GM12892 (cell line): ENCODE measurements at places on chromosomes 2 and 18.

- no peak for DNase-seq
Measured at GRCh38 chr2:41932241-41933045, 115.4 kb upstream of the PKDCC start.

GRCh38 chr2:143668234-143668633 lies 539.0 kb downstream of the ARHGAP15 start:
- no peak for DNase-seq

DNA sequence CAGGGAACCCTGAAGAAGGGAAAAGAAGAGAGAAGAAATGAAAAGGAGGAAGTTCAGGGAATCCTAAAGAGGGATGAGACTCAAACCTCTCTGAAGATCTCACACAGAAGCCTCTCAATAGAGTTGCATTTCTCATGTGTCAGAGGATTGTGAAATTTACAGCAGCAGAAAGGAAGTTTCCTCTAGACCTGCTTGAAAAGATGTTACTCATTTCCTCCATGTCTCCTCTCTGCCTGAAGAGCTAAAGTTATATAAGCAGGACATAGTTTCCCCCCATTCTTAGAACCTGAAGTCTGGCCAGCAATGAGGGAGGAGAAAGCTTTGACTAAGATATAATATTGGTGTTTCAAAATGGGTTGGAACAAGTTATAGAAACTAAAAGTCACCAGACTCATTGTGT lies 1155.6 kb downstream of the LRP1B start:
- no peak for DNase-seq

GRCh38 chr2:160322320-160322719 lies 122.2 kb upstream of the ITGB6 start:
- DNase-seq, result no peak

GRCh38 chr2:195257979-195258378 lies 399.0 kb upstream of the SLC39A10 start:
- DNase-seq, result no peak

DNA sequence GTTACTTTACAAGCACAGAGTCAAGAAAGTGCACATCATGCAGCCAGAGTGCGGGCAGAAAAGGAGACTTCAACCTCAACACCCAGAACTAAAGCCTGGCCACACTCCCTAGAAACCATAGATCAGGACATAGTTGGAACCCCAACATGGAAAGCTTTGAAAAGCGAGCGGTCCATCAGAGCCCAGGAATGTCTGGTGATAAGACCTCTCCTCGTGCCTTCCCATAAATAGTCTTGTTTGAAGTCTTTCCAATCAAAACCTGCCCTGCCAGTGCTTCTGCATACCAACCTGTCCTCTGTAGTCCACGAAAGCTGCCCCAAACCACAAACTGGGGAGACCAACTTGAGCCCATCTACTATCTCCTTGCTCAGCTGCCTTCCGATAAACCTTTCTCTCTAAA lies 55.5 kb downstream of the NEURL3 start:
- no peak for DNase-seq

- DNase-seq, result no peak
Measured at GRCh38 chr2:139031722-139032121, 251.5 kb upstream of the NXPH2 start.

GRCh38 chr2:149038442-149039212 lies at the start of gene LYPD6B:
LYPD6B (plus strand) TSS chr2:149038699; CDS start chr2:149130949, 92,250 bp downstream.
- DNase-seq, result peak; percentile 52

- no peak for DNase-seq
Measured at GRCh38 chr18:46013484-46014189, 46.5 kb upstream of the EPG5 start.

GRCh38 chr18:58076052-58076451 lies 32.0 kb downstream of the NEDD4L start:
- no peak for DNase-seq

DNA sequence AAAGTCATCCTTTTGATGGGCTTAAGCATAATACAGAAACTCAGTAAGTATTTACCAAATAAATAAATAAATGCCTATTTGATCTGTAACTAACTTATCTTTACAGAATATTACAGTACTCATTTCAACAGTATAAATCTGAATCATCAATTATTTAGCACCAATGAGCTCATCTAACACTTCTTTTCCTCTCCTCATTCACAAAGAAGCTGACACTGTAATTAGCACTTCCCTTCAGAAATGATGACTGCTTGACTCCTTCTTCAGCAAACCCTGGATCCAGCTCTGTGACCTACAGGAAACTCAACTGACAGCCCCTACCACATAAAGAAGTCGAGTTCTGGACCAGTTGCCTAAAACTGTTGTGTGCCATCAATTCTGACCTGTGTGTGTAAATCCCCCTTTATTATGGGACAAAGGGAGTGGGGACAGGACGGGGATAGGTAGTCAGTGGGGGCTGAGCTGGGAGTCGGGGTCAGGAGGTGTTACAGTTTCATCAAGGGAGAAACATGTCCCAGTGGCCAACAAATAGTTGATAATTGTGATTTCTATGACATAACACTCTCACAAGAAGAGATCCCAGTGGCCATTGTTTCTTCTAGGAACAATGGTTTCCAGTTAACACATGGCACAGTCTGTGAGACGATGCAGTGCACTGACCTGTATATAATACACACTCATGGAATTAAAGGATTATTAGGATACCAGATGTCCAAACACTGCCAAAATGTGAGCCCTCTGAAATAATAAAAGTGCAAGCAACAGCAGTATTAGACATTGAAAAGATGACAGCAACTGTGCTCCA lies 68.7 kb downstream of the STK39 start:
- no peak for DNase-seq

GRCh38 chr2:196187898-196188458 lies 16.6 kb upstream of the STK17B start:
- DNase-seq, result no peak

GRCh38 chr2:28025123-28025522 lies 134.6 kb downstream of the BABAM2 start:
- no peak for DNase-seq

- DNase-seq, result no peak
Measured at GRCh38 chr2:66686755-66687154, 251.8 kb downstream of the MEIS1 start.

GRCh38 chr2:119315241-119315925 lies 51.3 kb downstream of the C2orf76 start:
- DNase-seq, result no peak

DNA sequence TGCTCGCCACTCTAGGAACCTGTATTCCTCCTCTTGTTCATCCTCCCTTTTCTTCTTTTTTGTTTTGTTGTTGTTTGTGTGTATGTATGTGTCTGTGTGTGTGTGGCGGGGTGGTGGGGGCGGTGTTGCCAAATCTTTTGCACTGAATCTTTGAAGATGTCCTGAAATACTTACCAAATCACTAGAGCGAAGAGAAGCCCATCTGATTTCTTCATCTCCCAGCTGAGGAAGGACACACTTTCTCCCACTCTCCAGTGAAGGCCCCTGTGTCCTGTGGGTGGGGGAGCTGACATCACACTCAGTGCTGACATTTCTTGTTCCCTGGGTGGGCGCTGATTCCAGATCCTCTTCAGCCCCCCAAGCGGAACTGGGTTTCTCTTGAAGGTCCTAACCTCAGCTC lies 74.5 kb downstream of the NEDD4L start:
- no peak for DNase-seq

DNA sequence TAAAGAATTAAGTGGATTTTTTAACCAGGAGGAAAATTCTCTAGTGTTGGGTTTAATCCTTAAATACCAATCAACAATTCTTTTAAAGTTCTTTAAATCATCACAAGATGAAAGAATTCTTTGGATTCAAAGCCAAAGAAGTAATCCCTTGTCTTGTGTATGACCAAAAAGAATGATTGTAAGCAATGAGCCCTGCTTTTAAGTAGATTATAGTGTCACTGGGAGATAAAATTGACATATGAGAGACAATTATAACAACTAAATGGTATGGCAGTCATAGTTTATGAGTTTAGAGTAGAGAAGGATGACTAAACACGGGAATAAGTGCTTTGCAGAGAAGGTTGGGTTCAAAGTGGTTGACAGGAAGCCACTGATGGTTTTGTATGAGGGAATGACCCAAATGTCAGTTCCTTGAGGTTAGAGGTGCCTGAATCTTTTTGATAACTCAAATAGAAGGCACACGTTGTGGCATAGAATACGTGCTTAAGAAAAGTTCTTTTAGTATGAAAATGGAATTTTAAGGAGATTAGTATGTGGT lies 199.6 kb upstream of the TCF4 start:
- DNase-seq, result no peak

DNA sequence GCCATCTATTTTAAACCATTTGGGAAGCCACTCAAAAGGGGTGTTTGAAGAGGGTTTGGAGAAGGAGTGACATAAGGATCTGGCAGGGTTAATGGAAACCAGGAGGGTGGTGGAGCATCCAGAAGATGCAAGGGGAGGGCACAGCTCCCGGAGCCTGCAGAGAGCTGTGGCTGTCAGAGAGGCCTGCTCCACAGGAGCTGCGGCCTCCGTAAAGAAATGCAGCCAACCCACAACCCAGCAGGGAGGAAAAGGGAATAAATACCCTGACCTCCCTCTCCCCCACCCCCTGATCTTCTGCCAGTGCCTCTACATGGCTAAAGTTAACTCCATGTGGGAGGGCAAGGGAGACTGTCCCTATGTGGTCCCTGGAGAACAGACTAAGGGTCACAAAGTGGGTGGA lies 567.1 kb upstream of the POU3F3 start:
- DNase-seq, result no peak

- no peak for DNase-seq
Measured at GRCh38 chr2:128411431-128411830, 92.8 kb upstream of the HS6ST1 start.

DNA sequence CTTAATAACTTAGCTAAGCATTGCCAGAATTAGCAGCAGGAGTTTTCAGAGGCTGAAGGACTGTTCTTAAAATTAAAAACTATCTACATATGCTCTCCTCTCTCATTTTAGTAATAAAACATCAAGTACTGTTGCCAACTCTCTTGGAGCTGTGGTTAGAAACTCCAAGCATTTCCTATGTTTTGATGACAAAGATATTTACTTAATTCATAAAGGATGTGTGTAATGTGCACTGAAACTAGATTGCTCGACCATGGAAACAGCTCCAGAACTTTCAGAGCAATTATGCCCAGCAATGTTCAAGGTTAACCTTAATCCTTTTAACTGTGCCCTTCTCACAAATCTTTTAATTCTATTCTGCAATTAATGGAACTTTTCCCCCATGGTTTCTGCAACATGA lies 8.4 kb downstream of the GRP start:
- no peak for DNase-seq

DNA sequence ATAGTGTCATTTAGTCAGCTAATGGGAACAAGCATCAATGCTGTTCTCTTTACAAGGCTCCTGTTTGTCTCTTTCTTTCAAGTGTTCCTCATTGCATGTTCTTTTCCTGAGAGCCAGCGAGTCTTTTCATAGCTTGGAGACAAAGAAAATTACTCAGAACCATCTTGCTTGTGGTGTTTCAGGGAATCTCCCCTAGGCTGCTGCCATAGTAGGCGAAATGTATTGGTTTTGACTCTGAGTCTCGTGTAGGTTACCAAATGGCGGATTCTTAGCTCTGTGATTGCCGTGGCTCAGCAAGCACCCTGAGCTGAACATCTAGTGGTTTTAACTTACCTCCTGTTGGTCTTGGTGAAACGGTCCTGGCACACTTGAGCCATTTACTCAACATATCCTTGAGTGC lies 68.7 kb downstream of the RHBDD1 start:
- no peak for DNase-seq

DNA sequence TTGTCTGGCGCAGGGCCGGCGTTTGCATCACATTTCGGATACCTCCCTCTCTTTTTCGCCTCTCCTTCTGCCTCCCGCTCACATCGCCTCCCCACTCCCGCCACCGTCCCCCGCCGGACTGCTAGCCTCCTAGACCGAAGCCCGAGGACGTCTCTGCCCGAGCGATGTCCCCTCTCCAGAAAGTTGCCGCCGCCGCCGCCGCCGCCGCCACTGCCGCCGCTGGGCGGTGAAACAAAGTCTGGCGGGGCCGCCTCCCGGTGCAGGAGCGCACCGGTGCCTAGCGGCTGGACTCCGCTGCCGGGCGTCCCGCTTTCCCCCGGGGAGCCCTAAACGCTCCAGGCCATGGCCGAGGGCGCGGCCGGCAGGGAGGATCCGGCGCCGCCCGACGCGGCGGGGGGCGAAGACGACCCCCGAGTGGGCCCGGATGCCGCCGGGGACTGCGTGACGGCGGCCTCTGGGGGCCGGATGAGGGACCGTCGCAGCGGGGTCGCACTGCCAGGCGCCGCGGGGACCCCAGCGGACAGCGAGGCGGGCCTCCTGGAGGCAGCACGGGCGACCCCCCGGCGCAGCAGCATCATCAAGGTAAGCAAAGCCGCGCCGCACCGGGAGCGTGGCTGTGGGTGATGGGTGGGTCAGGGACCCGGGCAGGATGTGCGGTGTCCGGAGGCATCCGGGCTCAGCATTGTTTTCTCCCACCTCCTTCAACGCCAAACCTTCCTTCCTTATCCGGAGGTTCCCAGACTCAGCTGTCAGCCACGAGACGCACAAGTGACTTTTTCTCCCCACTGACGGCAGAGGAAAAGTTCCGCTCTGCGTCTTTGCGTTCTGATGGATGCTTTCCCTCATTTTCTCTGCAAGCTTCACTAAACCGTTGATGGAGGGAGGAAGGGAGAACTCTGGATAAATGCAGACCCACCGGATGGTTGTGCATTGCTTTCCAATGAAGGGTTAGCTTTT lies 643 bp downstream of the PLCL1 start:
- peak; percentile 38 for DNase-seq

DNA sequence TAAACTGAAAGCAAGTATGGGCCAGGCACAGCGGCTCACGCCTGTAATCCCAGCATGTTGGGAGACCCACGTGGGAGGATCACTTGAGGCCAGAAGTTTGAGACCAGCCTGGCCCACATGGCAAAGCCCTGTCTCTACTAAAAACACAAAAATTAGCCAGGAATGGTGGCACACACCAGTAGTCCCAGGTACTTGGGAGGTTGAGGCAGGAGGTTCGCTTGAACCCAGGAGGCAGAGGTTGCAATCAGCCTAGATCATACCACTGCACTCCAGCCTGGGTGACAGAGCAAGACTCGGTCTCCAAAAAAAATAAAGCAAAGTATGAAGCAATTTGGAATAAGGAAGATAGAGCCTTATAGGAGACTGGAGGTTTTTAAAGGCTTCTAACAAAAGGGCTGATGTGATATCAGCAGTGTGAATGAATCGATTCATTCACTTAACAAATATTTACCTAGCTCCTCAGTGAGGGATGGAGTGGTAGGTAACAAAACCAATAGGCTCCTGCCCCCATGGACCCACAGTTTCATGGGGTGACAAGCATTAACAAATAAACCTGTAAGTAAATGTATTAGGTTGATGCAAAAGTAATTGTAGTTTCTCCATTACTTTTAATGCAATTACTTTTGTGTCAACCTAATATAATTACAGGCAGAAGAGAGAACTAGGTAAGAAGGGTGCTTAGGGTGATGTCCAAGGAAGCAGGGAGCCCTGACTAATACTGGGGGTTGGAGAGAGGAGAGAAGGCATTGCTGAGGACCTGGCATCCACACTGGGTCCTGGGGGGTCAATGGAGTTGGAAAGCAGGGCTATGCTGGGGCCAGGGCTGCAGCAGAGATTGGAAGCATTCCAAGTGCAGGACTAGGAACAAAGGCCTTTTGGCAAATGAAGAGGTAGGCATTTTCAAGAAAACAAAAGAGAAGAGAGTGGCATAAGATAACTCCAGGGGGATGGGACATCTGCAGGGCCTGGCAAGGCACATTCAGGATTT lies 195.4 kb upstream of the ARL4C start:
- no peak for DNase-seq

- no peak for DNase-seq
Measured at GRCh38 chr18:49597157-49597931, 35.5 kb downstream of the LIPG start.
